ENCODE measurements at places on chromosomes 4 and X.

DNA sequence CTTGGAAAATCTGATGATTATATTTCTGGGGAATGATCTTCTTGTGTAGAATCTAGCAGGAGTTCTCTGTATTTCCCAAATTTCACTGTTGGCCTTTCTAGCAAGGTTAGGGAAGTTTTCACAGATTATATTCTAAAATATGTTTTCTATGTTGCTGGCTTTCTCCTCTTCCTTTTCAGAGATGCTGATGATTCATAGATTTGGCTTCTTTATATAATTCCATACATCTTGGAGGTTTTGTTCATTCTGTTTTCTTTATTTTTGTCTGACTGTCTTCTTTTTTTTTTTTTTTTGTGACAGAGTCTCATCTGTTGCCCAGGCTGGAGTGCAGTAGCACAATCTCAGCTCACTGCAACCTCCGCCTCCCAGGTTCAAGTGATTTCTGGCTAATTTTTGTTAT is 957.9 kb upstream of the SLIT2 start:
- no peak for DNase-seq

DNA sequence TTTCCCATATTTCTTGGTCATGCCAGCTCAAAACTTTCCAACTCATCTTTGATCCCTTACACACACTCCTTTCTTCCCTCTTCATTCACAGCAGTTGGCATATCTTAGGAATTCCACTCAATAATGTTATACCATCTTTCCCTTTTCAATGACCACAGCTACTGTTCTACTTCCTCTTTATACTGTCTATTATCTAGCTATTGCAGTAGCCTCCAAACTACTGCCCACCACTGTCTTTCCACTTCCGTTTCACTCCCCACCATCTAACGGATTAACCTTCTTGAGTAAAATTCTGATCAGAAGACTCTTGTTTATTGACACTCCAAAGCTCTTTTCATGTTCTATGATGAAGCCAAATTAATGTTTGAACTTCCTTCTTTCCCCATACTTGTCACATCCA is 55.8 kb downstream of the ADAMTS3 start:
- DNase-seq, result no peak

- DNase-seq, result no peak
These were observed 394.7 kb upstream of the ATOH1 start for GRCh38 chr4:93433840-93434239.

DNA sequence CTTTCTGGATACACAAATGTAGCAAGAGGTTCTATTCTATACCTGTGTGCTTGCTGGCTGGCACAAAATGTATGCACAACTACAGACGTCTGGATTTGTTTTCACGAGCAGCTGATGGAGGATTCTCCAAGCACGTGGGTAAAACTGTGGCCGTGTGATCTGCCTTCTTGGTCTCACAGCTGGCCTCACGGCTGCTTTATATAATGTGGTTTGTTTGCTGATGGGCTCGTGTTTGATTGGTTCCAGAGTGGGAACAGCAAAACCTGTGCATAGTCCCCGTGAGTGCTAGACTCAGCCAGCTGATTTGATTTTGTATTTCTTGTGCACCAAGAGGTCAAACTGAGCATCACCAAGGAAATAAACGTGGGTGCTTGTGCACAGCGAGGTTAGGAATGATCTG is 262.6 kb upstream of the RPS6KA3 start:
- DNase-seq, result no peak

DNA sequence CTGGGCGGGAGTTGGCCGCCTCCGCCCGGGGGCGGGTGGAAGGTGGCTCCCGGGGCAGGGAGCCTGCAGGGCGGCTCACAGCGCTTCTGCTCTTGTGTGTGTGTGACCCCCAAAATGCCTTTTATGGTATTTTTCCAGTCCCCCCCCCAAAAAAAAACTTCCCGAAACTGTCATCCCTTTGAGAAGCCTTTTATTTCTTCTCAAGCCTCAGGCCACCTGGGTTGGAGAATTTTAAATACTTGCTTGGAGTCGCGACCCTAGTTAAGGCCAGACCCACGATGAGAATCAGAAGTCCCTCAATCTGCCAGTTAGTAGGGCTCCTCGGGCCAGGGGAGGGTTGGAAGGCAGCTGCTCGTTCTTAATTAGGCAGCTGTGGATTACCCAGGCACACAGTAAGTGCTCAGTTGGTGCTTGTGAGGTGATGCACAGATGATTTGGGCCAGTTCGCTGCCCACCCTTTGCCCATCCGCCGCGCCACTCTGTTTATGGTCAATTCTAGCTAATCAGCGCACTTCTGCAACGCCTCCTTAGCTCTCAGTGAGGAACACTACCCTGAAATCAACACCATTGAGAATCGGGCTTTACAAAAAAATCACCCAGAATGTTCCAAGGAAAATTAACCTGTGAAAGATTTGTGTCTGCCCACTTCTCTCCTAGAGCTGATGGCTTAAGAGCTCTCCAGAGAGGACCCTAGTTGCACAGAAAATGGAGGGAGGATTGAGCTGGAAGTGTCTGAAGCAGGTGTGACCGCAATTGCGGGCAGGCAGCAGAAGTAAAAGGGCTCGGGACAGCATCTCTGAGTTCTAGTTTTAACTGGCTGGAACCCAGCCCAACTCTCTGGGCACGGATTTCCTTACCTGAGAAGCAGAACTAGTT is 648 bp upstream of the SCD5 start:
- no peak for DNase-seq

- peak; percentile 13 for DNase-seq
These were observed 20.5 kb downstream of the MAEA start for GRCh38 chr4:1310031-1310795.

GRCh38 chr4:92519727-92520126 is 216.0 kb downstream of the GRID2 start:
- no peak for DNase-seq

DNA sequence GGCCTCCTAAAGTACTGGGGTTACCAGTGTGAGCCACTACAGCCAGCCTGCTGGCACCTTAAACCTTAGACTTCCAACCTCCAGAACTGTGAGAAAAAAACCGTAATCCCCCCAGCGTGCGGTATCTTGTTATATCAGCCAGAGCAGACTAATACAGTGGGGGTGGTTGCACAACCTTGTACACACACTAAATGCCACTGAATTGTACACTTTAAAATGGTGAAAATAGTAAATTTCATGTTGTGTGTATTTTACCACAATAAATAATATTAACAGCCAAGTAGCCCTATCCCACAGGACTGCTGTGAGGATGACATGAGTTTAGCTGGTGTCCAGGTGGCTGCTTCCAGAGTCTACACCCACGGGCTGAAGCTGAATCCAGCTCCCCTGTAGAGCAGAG is 38.8 kb downstream of the ZBTB49 start:
- no peak for DNase-seq

- no peak for DNase-seq
These were observed 193.0 kb downstream of the TRIML1 start for GRCh38 chr4:188332265-188332664.

DNA sequence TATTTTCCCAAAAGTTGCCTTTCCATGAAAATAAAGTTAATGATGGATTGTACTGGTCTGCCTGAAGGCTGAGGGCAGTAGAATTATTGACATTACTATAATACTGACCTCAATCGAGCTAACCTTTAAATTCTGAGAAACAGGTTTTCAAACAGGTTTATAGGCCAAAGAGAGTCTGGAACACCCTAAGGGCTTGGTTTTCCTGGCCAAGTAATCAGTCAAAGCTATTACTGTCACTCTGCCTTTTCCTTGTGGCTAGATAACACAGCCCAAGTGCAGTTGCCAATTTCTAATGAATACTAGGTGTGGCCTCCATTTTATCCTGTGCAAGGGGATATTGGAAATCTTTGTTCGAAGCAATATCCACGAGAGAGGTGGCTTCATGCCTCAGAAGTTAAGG is 75.2 kb downstream of the INTS12 start:
- DNase-seq, result no peak

DNA sequence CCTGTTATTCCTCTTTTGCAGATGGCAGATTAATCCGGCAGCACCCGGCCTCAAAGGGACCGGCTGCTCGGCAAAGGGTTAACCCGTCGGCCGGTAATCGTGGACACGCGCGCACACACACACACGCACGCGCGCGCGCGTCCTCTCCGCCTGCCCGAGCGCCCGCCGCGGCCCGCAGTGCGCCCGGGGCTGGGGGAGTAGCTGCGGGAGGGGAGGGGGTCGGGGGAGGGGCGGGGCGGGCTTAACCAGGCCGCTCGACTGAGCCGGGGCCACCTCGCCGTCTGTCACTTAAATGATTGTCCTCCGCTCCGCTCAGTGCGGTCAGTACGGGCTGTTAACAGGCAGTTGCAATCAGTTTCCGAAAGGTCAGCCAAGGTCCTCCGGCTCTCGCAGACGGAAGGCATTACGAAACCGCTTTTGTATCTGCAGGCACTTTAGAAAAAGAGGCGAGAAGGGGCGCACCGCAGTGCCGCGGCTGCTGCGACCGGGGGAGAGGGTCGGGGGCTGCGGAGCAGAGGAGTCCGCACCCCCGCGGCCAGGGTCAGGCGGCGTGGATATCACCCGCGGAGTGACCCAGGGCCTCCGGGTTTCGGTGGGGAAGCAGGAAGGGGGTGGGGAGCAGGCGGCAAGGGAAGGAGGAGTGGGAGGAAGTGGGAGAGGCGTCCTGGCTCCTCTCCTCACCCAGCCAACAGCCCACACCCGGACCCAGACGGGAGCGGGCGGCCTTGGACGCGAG is 57.3 kb upstream of the BCOR start:
- peak; percentile 82 for DNase-seq

GRCh38 chr4:113179091-113179490 is 129.6 kb downstream of the ANK2 start:
- no peak for DNase-seq

GRCh38 chr4:154640999-154641398 is 28.5 kb upstream of the FGG start:
- DNase-seq, result no peak

DNA sequence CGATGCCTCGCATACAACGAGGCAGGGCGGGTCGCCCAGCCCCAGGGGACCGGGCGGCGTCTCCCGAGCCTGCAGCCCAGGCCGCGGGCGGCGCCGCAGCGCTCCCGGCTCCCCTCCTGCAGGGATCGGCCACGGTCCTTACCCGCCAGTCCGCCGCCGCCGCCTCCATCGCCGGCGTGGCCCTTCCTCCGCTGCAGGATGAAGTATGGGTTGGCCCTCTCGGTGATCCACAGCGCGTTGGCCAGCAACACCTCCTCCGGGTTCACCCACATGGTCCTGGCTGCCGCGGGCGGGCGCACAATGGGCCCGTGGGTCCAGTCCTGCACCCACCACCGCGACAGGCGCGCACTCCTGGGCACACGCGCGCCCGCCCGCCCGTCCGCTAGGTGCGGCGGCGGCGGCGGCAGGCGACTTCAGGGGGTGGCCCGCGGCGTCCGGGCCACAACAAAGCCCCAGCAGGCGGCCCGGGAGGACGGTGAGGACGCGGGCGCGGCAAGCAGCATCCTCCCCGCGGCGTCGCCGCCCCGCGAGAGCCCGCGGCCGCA is 339 bp downstream of the TBC1D9 start:
- peak; percentile 77 for DNase-seq

- no peak for DNase-seq
These were observed 18.6 kb downstream of the PSMD10 start for GRCh38 chrX:108072746-108073145.

DNA sequence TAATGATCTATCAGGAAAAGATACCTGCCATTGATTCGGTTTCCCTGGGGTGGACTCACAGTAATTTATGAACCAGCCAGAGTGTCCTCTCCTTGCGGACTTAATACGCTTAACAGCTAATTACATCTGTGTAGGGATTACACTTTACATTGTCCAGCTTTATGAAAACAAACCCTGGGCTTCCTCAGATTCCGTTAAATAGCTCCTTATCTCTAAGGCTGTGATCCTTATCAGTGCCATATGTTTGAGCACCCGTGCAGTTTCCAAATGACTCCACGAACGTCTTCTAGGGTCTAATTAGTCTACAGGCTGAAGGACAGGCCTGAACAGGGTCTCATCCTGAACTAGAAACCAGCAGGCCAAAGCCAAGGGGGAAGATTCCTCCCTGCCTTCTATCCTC is 56.9 kb downstream of the KDR start:
- DNase-seq, result no peak

DNA sequence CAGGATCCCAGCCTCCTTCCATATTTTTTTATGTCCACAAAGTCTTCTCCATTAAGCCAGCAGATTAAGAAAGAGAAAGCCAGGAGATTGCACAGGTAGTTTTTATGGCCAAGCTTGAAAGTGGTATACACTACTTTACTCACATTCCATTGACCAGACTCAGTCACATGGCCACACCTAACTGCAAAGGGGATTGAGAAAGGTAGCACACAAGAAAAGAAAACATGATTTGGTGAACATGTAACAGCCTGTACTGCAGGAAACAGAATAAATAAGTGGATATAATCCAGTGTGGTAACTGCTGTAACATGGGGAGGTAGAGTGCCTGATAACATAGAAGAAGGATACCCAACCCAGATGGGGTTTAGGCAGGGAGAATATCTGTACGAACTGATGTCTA is 43.9 kb downstream of the HOPX start:
- DNase-seq, result no peak

- DNase-seq, result no peak
These were observed 1411.2 kb downstream of the RAPGEF2 start for GRCh38 chr4:160514126-160514525.

DNA sequence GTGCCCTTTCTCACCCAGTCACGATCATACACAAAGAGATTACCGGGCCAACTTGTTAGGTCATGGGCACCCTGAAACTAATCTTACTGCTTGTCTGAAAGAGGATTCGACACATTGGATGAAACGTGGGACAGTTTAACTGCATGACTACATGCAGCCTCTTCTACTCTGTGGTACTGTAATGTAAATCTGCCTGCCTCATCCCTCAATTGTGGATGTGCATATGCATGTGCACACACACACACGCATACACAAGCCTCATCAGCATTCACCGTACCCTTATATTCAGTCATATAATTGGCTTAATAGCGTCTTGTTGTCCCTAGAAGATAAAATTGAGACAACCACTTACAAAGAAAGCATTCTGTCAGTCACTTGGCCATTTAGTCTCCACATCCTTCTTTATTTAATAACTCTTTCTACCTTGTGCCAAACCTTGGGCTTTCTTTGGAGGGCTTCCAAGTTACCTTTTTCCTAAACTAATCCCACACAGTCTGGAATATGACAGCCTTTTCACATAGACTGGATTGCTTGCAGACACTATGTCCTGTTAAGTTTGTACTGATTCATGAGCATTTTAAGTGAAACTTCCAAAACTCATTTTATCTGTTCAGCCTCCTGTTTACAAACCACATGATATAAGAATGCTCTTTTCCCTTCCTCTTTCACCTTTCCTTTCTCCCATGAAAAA is 132.9 kb downstream of the AFF2 start:
- DNase-seq, result no peak

GRCh38 chr4:79609817-79610216 is 201.8 kb upstream of the GK2 start:
- DNase-seq, result no peak

- no peak for DNase-seq
These were observed 215.0 kb upstream of the GIMD1 start for GRCh38 chr4:106583567-106583966.

DNA sequence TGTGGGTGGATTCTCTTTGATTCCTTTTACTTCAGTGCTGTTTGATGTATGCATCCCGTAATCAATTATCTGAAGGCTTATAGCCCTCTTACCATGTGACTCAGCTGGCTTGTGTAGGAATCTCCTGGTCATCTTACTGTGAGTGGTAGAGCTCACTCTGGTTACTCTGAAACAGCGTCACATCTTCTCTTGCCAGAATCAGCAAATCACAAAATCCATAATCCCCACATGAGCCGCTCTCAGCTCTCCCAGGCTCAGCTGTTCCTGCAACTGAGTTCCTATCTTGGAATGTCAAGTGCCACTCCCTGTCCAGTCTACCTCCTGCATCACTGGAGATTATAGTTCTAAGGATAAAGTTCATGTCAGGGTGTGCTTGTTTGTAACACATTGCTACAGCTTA is 278.0 kb downstream of the FBXO8 start:
- DNase-seq, result no peak

- no peak for DNase-seq
These were observed 6.8 kb downstream of the PLA2G12A start for GRCh38 chr4:109723110-109723509.
